ENCODE measurements at places on chromosomes 6 and 20.

GRCh38 chr6:30500421-30501355 lies 11.4 kb downstream of the HLA-E start:
- DNase-seq: no peak

DNA sequence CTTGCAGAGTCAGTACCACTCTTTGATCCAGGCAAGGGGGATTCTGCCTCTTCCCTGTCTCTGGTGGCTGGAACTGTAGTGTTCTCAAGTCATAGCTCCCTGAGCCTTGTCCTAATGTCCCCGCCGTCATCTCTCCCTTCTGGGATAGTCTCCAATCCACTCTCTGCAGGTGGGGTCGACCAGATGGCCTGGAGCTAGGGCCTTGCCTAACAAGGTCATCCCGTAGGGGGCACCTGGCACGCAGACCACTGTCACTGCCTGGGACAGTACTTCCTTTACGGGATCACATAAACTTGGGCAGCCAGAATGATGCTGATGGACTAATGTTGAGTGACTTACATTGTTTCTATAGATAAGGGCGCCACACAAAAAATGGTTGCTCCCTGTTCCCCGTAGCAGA lies 118.9 kb upstream of the SLC22A23 start:
- no peak for DNase-seq

- DNase-seq: no peak
Measured at GRCh38 chr20:6014017-6014416, 39.8 kb downstream of the LRRN4 start.

- DNase-seq: no peak
Measured at GRCh38 chr6:138979365-138979764, 8.7 kb downstream of the REPS1 start.

DNA sequence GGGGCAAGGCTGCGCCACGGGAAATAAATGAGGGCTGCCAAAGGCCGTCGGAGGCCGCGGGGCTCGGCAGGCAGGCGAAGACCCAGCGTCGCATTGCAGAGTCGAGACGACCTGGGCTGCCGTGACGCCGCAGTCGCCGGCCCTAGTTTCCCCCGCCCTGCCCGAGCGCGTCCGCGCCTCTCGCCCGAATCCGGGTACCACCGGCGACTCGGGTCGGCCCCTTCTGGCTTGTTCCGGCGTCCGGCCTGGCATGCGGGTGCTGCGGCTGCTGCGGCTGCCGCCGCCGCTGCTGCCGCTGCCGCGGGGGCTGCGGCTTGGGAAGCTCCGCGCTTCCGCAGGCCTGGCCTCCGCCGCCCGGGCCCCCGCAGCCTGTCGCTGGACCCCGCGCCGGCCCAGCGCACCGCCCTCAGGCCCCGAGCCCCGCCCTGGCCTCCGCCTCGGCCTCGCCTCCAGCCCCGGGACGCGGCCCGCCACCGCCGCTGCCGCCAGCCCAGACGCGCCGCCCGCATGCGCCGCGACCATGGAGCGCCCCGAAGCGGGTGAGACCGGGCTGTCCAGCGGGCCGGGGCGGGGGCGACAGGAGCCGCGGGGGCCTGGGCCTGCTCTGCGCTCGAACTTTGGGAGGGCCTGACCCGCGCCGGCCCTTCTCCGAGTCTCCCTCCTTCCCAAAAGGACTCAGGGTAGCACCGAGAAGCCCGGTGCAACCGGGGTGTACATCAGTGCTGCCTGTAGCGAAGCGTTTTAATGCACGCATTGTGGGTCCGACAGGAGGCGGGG lies at the start of gene AKAP7:
AKAP7 (plus strand) TSS at position 224 of the 777 bp plus-strand sequence; CDS start at position 521, 297 bp downstream.
- peak; percentile 70 for DNase-seq

GRCh38 chr20:917416-917815 lies 1.3 kb upstream of the ANGPT4 start:
- no peak for DNase-seq

DNA sequence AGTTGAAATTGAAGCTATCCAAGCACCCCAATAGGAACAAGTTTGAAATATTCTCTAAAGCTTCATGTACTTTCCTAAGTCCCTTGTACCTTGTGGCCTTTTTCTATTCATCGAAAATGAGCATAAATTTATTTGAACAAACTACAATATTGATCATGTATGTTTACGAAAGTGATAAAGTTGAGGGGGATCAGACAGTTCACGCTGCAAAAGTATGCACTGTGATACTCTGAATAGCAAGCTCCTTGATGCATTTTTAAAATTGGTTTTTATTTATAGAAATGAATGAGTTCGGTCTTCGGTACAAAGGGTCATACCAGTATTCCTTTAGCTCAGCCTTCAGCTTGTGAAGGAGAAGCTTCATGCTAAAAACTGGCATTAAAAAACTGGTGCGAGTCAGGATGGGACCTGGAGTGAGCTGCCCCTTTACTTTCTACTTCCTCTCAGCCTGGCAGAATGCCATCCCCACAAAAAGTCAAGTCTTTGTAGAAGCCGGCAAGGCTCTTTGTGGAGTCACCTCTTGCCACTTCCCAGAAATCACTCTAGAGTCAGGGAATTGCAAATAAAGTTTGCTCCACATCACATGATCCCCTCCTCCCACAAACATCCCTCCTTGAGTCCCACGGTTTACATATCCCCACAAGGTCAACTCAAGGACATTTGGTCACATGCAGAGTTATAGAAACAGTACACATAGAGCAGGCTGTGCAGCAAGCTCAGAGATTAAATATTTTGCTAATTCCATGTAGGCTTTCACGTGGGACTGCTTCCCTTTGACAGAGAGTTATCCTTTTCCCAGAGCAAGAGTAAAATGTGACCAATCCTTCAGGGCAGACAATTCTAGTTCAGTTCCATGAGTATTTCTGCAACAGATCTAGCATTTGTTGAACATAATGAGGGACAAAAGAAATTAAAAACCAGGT lies 34.6 kb upstream of the ADGRF1 start:
- DNase-seq: no peak

DNA sequence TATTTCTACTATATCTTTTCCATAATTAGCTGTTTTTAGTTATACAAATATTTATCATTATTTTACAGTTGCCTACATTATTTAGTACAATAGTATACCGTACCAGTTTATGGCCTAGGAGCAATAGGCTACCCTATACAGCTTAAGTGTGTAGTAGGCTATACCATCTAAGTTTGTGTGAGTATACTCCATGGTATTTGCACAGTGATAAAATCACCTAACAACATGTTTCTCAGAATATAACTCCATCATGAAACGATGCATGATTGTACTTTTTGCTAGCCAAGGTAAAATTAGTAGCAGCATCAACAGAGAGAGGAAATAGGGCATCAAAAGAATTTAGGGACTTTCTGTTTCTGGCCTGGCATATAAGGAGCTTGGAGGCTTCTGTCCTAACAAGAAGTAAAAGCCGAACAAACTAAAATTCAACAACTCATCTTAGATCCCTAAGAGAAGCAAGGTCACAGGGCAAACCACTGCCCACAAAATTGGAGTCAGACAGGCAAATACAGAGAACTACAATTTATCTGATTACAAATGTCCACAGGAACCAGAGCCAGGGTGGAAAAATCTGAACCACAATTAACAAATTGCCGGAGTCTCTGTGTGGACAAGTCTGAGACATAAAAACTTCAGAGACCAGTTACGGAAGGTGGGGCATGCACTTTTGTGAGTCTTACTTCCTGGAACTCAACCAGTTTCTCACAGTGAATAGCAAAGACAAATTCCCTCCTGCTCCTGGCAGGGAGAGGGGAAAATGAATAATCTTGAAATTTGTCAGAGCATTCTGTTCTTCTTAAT lies 671.4 kb downstream of the RFPL4B start:
- no peak for DNase-seq

DNA sequence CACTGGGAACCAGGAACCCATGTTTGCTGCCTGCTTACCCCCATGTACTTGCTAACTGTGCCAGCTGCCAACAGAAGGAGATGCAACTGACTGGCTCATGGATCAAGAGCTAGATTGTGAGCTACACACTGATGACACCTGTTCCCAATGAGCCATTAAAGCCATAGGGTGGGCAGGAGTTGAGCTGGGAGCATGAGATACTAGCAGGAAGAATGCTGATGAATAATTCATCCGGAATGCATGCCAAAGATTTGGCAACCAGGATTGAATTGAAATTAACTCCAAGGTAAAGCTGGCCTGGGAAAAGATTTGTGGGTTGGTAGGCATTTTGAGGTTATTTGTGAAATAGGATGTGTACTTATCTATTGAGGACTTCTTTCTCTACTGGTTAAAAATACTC lies 631.1 kb downstream of the KIF16B start:
- DNase-seq: no peak

DNA sequence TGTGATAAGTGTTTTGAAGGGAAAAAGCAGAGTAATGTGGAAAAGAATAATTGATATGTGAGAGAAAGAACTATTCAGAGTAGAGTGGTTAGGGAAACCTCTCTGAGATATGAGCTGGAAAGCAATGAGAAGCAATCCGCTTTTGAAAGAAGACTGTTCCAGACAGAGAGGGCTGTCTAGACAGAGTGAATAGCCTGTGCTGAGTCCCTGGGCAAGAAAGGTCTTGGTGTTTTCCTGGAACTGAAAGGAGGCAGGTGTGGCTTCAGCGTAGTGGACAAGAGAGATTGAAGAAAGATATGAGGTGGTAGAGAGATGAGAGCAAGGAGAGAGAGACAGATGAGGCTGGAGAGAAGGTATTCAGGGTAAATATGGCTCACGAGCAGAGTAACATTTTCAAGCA lies 190.8 kb downstream of the UBE3D start:
- DNase-seq: no peak

- no peak for DNase-seq
Measured at GRCh38 chr6:3046295-3046694, 22.0 kb upstream of the RIPK1 start.

GRCh38 chr6:97470322-97470721 lies 187.3 kb upstream of the MMS22L start:
- DNase-seq: no peak

DNA sequence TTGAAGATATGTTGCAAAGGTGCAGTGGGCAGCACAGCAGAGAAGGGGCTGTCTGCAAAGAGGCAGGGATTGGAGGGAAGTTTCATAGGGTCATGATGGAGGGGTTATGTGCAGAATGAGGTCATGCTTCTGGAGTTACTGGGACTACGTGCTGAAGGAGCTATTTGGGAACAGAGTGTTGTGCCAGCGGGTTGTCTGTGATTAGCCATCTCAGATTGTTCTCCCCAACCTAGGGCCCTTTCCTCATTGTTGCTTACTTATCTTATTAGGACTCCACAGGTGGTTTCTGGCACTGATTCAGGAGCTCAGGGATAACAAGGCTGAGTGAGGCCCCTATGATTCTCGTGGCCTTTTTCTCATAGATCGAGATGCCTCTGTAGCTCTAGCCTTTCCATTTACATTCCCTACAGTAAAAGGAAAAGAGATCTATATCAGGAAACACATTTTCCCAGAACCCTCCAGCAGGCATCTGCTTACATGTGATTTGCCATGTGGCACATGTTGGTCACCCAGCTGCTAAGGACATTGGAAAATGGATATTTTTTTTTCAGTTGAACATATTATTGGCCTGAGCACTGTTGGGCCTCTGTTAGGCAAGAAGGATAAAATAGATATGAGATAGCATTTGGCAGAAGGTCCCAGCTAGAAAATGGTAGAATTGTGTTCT lies 429.6 kb upstream of the PLCB4 start:
- no peak for DNase-seq

All from stimulated activated CD4-positive, alpha-beta T cell treated with anti-CD3 and anti-CD28 coated beads, Interleukin-2, amount 100 ng/mL, for 24 hours (primary cell).